Fibroblast of mammary gland (primary cell): ENCODE measurements at places on chromosomes 1 and 21.

DNA sequence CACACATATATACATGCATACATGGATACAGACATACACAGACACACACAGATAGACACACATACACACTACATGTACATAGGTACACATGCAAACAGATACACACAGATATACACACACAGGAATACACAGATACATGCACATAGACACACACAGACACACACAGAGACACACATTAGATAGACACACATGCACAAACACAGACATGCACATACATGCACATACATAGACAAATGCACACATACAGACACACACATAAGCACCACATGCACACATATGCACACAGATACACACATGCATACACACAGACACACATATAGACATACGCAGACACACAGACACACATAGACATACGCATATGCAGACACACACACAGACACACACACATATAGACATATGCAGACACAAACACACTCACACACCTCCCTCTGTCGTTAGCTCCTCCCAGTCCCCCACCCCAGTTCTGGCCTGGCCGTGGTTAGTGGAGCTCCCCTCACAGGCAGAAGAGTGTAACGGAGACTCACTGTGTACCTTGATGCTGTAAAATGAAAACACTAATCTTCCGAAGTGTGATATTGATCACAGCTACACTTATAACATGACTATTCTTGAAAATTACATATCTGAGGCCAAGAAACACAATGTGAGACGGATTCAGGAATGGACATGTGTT, 7.6 kb downstream of the UBASH3A start:
- no peak for DNase-seq

GRCh38 chr1:234368320-234369032, 4.8 kb upstream of the COA6 start:
- no peak for DNase-seq

GRCh38 chr1:154142358-154142757, 12.5 kb downstream of the NUP210L start:
- DNase-seq = no peak

- DNase-seq = no peak
Observed at GRCh38 chr1:106049595-106049994, 1006.9 kb upstream of the PRMT6 start.

DNA sequence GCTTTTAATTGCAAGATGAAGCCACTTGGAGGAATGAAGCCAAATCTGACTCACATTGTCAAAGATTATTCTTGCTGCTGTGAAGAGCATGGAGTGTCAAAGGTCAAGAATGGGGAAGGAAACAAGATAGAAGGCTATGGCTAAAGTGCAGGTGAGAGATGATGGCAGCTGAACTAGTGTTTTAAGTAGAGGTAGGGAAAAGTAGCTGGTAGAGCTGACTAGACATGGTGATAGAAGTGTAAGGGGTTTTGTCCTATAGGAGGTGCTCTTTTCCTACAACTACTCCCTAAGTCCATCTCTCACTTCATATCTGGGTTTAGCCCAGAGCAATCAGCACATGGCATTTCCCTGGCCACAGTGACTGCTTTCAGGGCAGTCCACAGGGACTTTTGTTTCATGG, 11.8 kb downstream of the UBE2T start:
- DNase-seq = no peak

GRCh38 chr1:228109962-228110488, 926 bp upstream of the MRPL55 start:
- DNase-seq = no peak

GRCh38 chr1:3495776-3496745, 41.6 kb downstream of the ARHGEF16 start:
- DNase-seq = no peak

DNA sequence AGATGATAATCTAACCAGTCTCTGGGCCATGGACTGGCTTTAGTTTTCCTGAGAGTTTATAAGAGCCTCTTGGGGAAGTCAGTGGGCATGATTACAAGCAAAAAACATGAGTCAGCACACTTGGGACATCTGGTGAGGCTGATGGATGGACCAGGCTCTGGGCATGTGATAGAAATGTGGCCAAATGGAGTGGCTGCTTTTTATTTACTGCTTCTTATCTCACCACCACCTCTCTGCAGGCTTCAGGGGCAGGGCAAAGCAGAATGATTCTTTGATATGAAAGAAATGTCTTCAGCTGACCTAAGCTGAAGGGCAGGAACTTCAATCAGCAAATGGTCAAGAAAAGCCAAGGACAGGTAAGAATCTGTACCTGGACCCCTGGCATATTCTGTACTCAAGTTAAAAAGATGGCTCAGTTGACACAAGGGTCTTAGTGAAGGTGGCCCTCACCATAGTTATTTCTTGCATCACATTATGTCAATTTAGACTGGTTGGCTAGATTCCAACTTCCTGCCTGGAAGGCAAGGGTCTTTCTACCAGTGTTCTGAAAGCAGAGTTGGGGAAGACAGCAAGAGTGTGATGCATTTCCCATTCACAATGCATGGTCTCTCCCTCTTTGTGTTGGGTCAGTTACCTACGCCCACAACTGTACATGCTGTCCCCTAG, 162.8 kb downstream of the FASLG start:
- peak; percentile 94 for DNase-seq

DNA sequence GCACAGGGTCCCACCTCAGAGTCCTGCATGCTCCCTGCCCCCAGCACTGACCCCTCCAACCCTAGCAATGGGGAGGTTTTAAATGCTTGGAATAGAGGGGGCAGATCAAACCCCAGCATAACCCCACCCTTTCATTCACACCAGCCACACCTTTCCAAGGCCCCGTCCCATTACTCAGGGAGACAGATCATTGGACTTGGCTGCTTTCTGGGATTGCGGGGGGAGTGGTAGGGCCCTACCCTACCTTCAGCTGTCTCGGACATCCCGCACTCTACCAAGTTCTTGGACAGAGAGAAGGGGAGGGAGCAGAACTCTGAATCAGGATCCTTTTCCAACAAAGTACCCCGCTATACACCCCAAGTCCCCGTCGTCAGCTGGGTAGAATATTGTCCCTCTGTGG, 983 bp downstream of the PADI2 start:
- no peak for DNase-seq

- DNase-seq = peak; percentile 72
Observed at GRCh38 chr1:216600730-216601609, 122.3 kb downstream of the ESRRG start.

GRCh38 chr1:30183895-30184294, 539.5 kb downstream of the MATN1 start:
- no peak for DNase-seq

DNA sequence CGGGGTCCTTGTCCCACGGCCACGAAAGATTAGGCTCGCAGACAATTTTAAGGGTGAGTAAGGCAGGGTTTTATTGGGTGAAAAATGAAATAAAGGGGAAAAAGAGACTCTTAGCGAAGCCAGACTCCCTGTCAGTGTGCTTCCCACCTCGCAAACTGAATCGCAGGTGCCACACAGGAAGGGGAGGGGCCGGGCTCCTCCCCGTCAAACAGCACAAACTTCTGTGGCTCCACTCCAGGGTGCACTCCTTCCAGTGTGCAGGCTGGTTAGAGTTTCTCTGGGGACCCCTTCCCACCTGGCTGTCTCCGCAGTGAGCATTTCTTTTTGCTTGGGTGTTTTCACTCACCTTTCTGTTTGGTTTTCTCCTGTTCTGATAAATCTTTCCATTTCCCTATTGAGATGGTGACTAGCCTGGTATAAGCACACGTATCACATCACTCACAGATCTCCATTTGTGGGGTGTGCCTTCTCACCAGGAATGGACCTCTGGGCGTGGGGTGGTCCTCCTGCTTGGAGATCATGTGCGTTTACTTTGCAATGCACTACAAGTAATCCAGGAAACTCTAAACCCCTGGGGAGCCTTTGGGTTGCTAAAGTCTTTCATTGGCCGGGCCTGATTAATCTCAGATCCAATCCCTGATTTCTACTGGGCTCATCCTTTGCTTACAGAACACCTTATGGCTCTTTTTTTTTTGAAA, 37.6 kb upstream of the GALNT2 start:
- DNase-seq = no peak

GRCh38 chr1:70874063-70874462, 173.6 kb downstream of the PTGER3 start:
- no peak for DNase-seq

DNA sequence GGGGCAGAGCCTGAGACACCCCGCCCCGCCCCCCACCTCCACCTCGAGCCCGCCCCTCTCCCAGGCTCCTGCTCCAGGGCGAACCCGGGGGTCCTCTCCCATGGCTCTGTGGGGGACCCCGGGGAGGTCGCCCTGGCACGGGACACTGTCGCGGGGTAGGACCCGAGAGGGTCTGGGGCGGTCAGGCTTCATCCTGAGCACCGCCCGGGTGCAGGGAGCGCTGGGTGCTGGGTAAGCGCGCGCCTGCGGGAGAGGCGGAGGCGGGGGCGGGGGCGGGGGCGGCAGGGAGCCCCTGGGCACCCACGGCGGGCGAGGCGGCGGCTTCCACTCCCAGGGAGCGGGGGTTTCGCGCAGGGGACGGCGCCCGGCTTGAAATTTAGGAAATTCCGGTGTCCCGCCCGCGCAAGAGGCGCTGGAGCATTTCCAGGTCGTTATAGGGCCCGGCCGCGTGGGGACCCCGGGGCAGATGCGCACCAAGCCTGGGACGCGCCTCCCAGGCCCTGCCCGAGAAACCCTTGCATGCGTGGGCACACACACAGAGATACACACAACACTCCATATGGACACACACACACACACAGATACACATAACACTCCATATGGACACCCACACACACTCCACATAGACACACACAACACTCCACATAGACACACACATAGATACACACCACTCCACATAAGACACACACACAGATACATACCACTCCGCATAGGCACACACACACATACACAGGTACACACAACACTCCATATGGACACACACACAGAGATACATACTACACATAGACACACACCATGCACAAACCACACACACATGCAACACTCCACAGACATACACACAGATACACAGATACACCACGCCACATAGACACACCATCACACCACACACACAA, 48.7 kb upstream of the SLC19A1 start:
- DNase-seq = no peak
